OCI-M1 (cell line): ENCODE measurements at places on chromosomes 11 and 22.

- peak; percentile 86 for DNase-seq
These were observed 22.7 kb upstream of the GRAMD1B start for GRCh38 chr11:123407130-123407995.

DNA sequence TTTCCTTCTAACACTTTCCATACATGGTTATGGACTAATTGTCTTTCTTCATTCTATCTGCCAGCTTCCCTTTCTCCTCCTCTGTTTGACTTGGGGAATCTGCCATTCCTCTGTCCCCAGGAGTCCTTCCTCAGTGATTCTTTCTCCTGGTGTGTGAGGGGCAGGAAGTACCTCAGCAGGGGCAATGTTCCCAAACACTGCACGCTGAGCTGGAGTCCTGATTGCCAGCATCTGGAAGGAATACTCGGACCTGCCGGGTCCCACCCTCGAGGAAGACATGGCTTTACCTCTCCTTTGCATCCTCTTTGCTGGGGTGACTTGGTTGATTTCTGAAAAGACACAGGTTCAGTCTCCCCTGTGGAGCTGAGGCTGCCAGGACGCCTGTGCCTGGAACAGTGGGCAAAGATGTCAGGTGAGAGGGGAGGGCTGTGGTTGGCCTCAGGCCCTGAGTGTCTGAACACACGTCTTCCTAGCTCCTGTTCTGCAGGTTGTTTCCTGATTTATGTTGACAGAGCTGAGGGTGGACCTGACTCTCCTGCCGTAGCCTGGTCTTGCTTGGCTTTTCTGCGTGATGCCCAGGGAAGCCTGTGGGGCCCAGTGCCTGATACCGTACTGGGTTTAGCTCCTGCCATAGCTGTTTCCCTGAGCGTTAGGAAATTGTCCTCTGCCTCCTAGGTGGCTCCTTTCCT lies 4.3 kb downstream of the COX8A start:
- no peak for DNase-seq

DNA sequence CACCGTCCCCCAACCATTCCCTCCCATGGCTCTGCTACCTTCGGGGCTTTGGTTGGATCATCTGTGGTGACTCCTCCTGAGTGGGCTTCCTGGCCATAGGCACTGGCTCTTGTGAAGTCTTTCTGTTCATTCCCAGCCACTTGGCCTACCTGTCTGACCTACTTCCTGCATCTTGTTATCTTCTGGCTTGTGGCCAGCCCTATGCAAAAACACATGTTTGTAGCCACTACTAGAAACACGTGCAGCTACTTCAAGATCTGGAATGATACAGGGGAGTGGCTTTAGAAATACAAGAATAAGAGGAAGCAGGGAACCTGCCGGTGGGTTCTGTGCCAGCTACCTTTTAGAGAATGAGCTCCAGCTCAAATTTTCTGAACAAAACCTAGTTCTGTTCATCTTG lies 20.9 kb downstream of the RCOR2 start:
- DNase-seq, result no peak

DNA sequence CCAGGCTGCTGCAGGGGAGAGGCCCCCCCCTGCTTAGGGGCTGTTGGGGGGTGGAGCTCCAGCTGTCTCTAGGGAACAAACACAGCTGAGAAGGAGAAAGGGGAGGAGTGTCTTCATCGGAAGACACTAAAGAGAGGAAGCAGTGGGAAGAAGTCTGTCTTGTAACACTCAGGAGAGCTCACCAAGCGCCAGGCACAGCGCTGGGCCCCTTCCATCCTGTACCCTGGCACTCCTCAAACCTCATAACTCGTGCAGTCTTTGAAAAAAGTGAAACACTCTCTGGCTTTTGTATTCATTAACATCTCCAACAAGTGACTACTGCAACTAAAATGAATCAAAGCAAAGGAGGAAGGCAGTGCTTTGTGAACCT lies 67.4 kb upstream of the PRDM11 start:
- no peak for DNase-seq
